Right ventricle myocardium superior (tissue), 1 donor: ENCODE measurements at places on chromosomes 7 and 10. TPM values are rescaled to one million over a fixed set of nuclear protein-coding genes. Genes with fewer than 3 reads are reported as not detected.

The PPP1R3A gene
- total RNA-seq = 116 TPM

The LIPM gene
- not detected for total RNA-seq

The PTPRN2 gene
- 1.2 TPM for total RNA-seq

The CCL24 gene
- total RNA-seq = not detected

The ADAP1 gene
- total RNA-seq = 6.4 TPM

The TRIM73 gene
- 0.94 TPM for total RNA-seq

The UNCX gene
- not detected for total RNA-seq

The AKR1E2 gene
- total RNA-seq = 5.1 TPM

The GRID2IP gene
- not detected for total RNA-seq

The HMX3 gene
- total RNA-seq = not detected

The CYP26C1 gene
- total RNA-seq = 0.05 TPM

The OPN4 gene
- total RNA-seq = 0.40 TPM

The TMEM270 gene
- total RNA-seq = not detected

The CPN1 gene
- not detected for total RNA-seq

The CTTNBP2 gene
- total RNA-seq = 2.0 TPM

The CEP55 gene
- 0.59 TPM for total RNA-seq

The NPVF gene
- not detected for total RNA-seq

The CRPPA gene
- total RNA-seq = 8.7 TPM

The INSIG1 gene
- total RNA-seq = 6.9 TPM

The MYL10 gene
- total RNA-seq = not detected

The FEZF1 gene
- not detected for total RNA-seq

The SPDYE2 gene
- total RNA-seq = not detected

The FRG2B gene
- not detected for total RNA-seq

The FAM25C gene
- not detected for total RNA-seq

The SVOPL gene
- not detected for total RNA-seq

The TMEM176B gene
- 33.4 TPM for total RNA-seq

The PRRT4 gene
- 1.2 TPM for total RNA-seq

The CDK1 gene
- 2.4 TPM for total RNA-seq

The CBX3 gene
- 54.2 TPM for total RNA-seq

The RPEL1 gene
- not detected for total RNA-seq

The EBLN1 gene
- not detected for total RNA-seq
